ENCODE measurements at places on chromosomes 3 and 15.

DNA sequence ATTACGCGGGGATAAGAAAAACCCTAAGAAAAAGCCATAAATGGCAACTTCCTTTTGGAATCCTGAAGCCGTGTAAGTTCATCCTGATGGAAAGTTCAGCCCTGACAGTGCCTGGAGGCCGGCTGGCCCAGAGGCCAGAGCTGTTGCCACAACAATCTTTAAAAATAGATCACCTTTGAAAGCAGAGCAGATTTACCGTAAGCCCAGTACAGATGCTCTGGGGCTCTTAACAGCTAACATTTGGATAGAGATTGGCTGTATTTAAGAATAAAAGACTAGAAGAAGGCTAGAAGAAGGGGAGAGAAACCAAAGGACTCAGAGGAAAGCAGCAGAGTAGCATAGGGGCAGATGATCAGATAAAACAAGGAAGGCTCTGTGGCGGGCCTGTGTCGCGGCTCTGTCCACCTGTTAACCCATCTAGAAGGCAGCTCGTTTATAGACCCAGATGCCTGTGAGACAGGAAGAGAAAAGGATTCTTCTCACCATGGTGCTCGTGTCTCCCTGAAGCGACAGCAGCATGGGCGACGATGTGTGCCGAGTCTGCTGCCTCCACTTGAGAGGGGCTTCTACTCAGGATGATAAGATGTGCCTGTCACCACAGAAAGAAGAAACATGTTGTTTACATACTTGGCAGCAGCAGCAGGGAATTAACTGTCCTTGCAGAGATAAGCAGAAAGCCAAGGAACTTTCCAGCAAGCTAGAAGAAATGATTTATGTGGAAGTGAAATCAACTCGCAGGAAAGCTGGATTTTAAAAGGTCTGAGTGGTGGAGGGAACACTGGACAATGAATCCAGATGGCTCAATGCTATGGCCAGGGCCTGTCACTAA, 69.9 kb downstream of the SYNM start:
- DNase-seq: no peak

DNA sequence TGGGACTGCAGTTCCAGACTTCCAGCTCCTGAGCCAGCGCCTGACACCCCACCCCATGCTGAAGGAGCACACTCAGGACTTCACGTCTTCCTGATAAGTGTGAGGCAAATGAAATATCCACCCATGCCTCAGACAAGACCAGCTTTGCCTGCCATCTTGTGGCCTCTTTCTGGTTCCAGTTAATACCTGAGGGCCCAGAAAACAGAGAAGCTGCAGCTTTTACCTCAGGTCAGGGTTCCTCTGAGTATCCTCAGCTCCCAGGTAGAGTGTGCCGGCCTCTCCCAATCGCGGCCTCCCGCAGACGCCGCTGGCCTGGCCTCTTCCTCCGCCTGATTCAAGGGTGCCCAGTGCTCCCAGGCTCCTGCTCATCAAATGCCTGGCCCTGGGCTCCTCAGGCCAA, 5.1 kb upstream of the KLHL6 start:
- DNase-seq: no peak

GRCh38 chr3:142359367-142359766, 88.5 kb downstream of the XRN1 start:
- no peak for DNase-seq

DNA sequence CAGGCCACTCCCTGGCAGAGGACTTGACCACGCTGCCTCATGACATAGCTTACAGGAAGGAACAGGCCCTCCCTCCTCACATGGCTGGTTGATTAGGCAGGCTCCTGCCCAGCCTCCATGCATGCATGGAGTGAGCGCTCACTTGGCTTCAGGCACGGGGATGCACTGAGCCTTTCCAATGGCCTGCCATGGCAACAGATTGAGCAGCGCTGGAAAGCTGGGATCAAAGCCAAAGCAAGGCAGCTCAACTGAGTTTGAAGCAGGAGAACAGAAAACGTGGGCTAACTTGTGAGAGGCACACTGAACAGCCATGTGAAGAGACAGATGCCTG, 5.9 kb upstream of the GRAMD2A start:
- no peak for DNase-seq

DNA sequence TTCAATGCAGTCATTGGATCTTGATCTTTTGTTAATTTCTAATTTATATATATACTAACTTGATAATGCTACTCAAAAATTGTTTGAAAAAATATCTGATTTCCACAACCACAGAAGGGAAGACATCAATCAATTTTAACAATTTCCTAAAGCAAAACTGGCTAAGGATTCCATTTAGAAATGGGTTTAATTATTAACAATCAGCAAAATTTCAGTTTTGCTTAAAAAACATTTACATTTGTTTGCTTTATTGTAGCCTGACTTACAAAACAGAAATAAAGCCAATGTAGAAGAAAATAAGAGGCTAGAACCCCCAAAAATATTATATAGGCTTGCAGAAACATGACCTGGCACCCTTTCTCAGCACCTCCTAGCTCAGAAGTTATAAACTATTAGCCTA, 74.9 kb downstream of the LRRFIP2 start:
- no peak for DNase-seq

- no peak for DNase-seq
Observed at GRCh38 chr3:83002869-83003445, 1241.5 kb upstream of the GBE1 start.

DNA sequence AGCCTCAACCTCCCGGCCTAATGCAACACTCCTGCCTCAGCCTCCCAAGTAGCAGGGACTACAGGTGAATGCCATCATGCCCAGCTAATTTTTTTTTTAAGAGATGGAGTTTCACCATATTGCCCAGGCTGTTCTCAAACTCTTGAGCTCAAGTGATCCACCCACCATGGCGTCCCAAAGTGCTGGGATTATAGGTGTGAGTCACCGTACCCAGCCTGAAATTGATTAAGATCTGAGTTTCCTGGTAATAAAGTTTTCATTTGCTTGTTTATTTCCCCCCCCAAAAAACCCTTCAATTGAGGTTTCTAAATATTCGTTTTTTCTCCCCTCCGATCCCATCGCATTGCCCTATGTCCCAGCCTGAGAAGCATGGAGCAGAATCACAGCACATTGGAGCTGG, 39.0 kb downstream of the HES1 start:
- DNase-seq: no peak
